Heart left ventricle (tissue), 16 donors: ENCODE measurements at places on chromosomes 2 and 18.

DNA sequence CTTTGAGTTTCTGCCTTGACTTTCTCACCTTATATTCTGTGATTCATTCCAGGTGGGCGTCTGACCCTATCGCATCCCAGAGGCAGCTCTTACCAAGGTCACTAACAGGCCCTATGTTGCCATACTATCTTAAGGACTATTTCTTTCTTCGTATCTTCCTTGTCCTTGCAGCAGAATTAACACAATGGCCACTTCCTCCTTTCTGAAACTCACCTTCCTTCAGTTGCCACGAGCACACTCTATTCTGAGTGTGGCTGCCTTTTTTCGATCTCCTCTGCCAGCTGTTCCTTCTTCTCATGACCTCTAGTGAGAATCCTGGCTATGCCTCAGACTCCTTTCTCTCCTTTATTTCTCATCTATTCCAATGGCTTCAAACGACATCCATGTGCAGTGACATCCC, 160.4 kb upstream of the CCDC195 start:
- DNase-seq = no peak

DNA sequence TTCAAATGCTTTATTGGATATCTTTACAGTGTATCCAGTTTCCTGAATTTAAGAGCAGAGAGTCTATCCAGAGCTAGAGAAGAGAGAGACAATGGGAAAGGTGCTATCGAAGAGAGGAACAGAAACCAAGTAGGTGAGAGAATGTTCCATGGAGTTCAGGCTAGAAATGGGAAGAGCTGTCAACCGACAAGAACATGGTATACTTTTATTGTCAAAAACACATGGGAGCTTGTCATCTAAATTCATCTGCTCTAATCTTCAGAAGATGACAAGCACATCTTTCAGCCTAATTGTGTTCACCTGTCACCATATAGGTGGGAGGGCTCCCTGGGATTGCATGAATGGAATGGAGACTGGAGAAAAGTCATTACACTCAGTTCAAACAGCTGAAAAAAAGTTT, 690.4 kb upstream of the LRATD1 start:
- DNase-seq = no peak

DNA sequence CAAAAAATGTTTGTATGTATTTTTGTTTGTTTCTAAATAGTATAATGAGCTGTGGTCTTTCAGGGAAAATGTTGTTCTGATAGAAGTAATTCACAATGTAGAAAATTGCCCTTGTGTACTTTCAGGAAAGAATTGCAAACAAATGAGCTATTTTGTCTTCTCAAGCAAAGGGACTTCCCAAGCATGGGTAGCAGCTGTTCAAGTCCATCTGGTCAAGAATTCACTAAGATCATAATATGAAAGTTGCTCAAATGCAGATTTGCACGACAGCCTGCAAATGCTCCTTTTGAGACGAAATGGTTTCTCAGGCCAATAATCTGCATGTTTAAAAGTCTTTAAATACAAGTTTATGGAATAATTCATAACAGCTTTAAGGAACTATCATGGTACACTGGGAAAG, 51.9 kb upstream of the HNMT start:
- DNase-seq = no peak

GRCh38 chr2:127704641-127705390, 3.5 kb downstream of the SFT2D3 start:
- no peak for DNase-seq

DNA sequence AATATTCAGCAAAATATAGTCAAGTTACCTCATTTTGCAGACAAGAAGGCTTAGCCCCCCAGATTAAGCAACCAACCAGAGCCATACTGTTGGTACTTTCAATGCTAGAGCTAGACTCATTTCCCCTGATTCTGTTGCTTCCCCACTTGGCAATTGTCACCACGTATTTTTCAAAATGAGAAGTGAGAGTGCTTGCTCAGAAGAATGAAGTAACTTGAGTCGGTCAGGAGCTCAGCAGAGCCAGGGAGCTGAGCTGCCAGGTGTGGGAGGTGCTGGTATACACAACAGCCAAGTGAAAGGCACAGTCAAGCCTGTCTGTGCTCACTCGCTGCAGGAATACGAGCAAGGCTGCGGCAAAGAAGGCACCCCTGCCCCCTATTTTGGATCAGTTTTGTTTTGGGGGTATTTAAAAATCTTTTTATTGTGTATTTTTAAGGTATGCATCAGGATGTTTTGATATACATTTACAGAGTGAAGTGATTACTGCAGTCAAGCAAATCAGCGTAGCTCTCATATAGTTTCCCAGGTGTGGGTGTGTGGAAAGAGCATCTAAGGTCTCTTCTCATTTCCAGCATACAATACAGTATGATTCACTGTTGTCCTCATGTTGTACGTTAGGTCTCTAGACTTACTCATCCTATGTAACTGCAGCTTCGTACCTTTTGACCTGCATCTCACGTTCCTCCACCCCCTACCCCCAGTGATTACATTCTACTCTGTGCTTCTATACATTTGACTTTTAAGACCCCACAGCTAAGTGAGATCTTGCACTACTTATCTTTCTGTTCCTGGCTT, 62.4 kb downstream of the MRPS9 start:
- DNase-seq = no peak

DNA sequence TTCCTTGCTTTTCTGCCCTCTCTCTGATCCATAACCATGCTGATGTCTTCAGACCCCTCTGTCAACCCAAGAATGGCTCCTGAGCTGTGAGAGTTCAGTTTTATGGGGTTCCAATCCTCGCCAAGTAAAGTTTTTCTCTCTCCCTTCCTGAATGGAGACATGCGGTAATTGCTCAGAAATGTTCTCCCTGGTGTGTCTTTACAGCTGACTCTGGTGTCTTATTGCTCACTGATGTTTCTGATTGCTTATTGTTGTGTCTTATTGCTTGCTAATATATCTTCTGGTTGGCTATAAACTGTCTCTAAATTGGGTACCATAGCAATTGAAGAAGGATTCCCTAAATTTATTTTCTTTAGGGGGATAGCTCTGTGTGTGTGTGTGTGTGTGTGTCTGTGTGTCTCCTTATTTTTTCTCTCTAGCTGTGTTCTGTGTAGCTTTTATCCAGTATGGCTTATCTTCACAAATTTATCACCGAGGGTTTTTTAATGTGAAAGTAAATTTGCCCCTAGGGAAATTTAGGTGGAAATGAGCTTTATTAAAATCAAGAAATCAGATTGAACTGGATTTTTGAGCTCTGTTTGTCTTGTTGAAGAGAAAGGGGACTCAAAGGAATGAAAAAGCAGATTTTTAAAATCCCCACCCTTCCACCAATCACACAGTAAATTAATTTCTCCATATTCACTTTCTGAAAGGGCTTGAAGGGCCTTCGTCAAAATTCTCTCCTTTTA, 19.5 kb downstream of the MGAT5 start:
- no peak for DNase-seq

GRCh38 chr2:53182601-53183000, 585.0 kb upstream of the CHAC2 start:
- DNase-seq = no peak

GRCh38 chr2:212013626-212014025, 525.0 kb downstream of the ERBB4 start:
- DNase-seq = no peak

- no peak for DNase-seq
Observed at GRCh38 chr2:142693171-142693950, 184.1 kb upstream of the KYNU start.

- DNase-seq = no peak
Observed at GRCh38 chr2:160351956-160352355, 141.7 kb downstream of the RBMS1 start.

DNA sequence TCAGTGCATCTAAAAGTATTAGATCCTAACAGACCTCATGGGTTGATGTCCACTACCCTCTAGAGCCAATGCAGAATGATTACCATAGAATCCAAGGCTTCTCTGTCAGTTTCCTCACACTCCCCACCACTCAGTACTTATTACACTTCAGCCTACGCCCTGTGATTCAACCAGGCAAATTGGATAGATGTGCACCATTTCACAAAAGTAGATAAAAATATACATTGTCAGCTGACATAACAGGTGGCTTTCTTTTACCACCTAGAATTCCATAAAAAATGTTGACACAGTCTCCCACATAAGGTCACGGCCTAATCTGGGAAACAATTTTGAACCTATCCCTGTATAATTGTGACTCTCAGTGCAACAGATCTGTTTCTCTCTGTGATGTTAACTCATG, 144.9 kb downstream of the CERS6 start:
- no peak for DNase-seq

- DNase-seq = no peak
Observed at GRCh38 chr2:195477248-195477995, 179.6 kb upstream of the SLC39A10 start.

DNA sequence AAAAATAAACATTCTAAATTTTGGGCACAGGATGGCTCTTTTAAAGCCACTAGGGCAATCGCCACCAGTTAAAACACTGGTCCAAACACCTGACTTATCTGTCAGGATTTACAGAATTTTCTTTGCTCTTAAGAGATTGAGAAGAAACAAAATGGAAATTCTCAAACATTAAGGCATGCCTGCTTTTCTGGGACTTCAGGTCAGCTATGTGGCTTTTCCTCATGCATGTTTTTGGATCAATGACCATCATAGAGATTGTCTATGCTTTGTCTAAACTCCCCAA, 112.7 kb downstream of the SMAD2 start:
- no peak for DNase-seq

- no peak for DNase-seq
Observed at GRCh38 chr18:3153107-3153704, 66.6 kb downstream of the MYOM1 start.

DNA sequence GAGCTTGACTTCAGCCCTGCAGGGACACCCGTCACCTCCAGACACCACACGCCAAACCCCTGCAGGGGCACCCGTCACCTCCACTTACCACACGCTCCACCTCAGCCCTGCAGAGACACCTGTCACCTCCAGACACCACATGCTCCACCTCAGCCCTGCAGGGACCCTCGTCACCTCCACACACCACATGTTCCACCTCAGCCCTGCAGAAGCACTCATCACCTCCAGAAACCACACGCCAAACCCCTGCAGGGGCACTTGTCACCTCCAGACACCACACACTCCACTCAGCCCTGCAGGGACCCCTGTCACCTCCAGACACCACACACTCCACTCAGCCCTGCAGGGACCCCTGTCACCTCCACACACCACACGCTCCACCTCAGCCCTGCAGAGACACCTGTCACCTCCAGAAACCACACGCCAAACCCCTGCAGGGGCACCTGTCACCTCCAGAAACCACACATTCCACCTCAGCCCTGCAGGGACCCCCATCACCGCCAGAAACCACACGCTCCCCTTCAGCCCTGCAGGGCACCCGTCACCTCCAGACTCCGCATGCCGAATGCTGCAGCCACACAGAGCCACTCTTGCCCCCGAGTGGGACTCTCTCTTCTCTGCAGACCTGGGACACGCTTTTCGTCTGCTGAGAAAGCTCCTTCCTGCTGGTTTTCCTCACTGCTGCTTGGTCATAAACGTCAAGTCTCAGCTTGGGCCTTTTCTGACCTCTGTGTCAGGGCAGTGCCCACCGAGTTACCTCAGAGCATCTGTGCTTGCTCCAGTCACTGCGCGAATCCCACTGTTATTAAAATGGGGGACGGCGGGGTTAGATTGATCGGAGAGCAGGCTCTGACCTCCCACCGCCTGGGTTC, 77.5 kb upstream of the SALL3 start:
- DNase-seq = no peak

DNA sequence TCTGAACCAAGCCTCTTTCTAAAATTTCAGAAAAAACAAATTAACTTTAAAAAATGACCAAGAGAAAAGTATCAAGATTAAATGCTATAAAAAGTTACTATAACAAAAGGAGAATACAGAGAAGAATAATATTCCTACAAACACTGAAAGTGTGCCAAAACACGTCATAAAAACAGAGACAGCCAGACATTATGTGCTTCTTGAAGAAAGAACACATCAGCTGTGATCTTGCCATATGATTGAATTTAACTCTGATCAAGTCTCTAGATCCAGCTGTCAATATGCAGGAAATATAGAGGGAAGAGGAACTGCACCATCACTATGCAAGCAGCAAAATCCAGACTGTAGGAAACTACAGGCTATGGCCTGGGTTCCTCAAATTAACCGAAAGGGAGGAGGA, 33.7 kb upstream of the COL5A2 start:
- DNase-seq = no peak

DNA sequence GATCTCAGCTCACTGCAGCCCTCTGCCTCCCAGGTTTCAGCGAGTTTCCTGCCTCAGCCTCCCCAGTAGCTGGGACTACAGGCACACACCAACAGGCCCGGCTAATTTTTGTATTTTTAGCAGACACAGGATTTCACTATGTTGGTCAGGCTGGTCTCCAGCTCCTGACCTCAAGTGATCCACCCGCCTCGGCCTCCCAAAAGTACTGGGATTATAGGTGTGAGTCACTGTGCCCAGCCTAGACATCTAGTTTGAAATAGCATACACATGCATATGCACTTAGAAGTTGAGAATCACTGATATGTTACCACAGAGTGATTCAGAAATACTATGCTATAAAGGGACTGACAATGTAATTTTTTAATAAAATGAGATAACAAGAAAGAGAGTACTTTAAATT, 69.8 kb upstream of the CDKL4 start:
- DNase-seq = no peak

DNA sequence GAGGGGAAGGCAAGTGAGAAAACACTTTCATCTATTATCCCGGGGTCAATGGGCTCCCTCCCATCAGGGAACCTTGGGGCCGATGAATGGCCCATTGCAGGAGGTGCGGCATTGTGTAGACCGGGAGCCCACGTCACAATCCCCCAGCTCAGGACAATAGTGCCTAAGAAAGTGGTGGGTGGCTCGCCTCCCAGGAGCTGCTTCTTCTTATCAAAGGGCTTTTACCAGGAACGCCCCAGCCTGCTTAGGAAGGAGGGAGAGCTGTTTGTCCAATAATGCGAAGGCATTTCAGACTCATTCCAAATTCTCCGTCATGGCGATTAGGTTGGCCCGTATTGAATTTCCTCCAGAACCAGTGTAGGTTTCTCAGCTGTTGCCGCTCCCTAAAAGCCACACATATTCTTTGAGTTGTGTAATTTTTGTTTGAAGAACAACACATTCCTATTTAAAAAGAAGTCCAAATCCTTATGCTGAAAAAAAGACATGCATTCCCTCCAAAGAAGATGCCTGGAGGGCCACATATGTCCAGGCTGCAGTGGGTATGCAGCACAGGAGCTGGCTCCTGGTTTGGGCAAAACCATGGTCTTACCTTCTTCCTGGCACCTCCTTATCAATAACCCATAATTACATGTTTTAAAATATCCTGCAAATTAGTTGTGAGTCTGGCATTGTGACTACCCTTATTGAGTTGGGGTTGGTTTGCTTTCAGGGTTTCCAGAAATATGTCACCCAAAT, 264.7 kb downstream of the MYCN start:
- no peak for DNase-seq

GRCh38 chr2:98773169-98773568, 42.2 kb upstream of the MGAT4A start:
- DNase-seq = no peak

- no peak for DNase-seq
Observed at GRCh38 chr18:13176847-13177246, 41.7 kb upstream of the LDLRAD4 start.

DNA sequence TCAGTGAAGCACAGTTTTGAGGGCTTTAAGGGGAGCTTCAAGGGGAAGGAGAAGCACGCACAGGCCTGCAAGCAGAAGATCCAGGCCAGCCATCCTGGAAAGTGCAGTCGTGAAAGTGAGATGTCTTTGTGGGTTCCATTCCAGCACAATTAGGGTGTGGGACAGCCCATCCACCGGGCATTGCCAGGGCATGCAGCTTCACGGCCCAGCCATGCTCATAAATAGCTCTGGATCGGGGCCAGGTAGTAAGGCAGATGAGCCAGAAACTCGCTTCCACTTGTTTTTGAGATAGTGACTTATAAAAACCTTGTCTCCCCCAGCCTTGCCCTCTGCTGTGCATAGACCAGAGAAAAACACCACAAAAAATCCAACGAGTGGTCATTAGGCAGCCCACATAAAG, 21.0 kb downstream of the KDSR start:
- peak; percentile 65 for DNase-seq

GRCh38 chr18:56333839-56334238, 304.6 kb downstream of the TXNL1 start:
- no peak for DNase-seq
